ENCODE measurements at places on chromosomes 6 and 20.

DNA sequence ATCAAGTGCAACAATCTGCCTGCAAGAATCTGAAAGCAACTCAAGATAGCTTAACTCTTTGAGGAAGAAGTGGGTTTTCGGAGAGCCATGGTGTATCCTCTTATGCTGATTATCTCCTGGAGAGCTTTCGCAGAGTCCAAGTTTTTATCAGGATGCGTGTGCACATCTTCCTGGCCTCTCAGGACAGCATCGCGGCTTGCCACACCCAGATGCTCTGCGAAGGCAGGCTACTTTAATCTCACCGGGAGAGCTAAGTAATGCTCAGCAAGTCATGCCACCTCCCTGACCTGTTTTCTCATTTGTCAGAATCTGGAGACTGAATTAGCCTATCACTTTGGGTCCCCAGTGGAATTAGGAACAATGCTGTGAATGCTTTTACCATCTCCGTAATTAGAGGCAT is 52.9 kb downstream of the TTI1 start:
- no peaks in the 10 kb centered on the region for H3K27me3 ChIP-seq
- no peaks in the 10 kb centered on the region for H3K36me3 ChIP-seq
- no peaks in the 10 kb centered on the region for H3K4me1 ChIP-seq
- no peak for DNase-seq
- no peak overlapping the region for H3K4me3 ChIP-seq
- H3K27ac ChIP-seq = no peak overlapping the region

- no peaks in the 10 kb centered on the region for H3K27me3 ChIP-seq
- no peaks in the 10 kb centered on the region for H3K36me3 ChIP-seq
- no peaks in the 10 kb centered on the region for H3K4me1 ChIP-seq
- H3K27ac ChIP-seq = no peak overlapping the region
These were observed 13.8 kb upstream of the ANKEF1 start for GRCh38 chr20:10020937-10021336.

DNA sequence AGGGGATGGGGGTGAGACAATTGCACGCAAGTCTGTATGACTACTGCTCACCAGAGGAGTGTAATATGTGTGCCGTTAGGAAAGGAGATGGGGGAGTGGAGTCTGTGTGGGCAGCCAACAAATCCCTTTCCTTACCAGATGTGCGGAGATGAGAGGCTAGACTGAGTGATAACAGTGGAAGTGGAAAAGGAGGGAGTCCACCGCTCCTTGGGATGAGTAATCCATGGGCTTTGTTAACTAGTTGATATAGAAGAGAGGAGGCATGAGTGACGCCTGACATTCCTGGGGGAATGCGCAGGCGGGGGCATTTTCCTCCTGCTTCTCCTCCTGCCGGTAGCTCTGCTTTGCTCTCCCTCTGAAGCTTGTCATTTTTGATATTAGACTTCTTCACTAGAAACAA is 13.5 kb upstream of the SMIM26 start:
- H3K27me3 ChIP-seq = no peaks in the 10 kb centered on the region
- no peak overlapping the region for H3K27ac ChIP-seq
- H3K4me3 ChIP-seq = no peak overlapping the region
- DNase-seq = no peak
- no peaks in the 10 kb centered on the region for H3K36me3 ChIP-seq

- no peaks in the 10 kb centered on the region for H3K27me3 ChIP-seq
- H3K27ac ChIP-seq = no peak overlapping the region
- H3K4me3 ChIP-seq = no peak overlapping the region
- DNase-seq = no peak
- peaks cover 23% of the 10 kb centered on the region for H3K4me1 ChIP-seq
These were observed 496.2 kb upstream of the SULF2 start for GRCh38 chr20:48281501-48281900.

DNA sequence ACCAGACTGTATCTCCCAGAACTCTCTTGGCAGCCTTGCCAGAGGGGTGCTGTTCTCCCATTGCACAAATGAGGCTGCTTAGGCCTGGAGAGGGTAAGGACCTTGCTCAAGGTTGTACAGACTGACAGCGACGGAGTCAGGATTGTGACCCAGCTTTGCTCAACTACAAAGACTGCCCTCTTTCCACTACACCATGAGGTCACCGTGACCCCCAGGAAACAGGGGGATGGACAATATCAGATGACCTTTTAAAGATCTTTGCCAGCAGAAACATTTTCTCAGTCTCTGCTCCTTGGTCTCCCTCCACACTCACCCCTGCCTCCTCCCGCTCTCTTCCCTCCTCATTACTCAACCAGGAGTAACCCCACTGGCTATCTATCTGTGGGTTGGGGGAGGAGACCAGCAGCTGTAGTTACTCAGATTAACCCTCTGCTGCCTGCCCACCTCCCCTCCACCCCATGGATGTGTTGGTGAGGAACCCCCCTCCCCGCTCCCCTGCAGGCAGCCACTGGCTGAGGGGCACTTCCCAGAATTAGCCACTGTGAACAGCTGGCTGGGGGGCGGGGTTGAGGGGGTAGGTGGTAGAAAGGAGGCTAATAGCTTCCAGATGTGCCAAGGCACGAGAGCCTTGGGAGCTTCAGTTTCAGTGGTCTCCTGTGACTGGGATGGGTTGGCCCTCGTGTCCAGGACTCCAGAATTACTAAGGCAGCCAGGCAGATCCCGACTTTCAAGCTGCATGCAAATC is 26.9 kb upstream of the MRPS18A start:
- H3K4me1 ChIP-seq = peaks cover 33% of the 10 kb centered on the region
- H3K36me3 ChIP-seq = no peaks in the 10 kb centered on the region
- no peaks in the 10 kb centered on the region for H3K27me3 ChIP-seq
- no peak overlapping the region for H3K4me3 ChIP-seq
- peak; percentile 65 for DNase-seq

- peak within 1 kb of the TSS; percentile 76 for H3K4me3 ChIP-seq
- peak within 1 kb of the TSS; percentile 84 for H3K27ac ChIP-seq
- H3K36me3 ChIP-seq = no peaks in the 10 kb centered on the region
- H3K27me3 ChIP-seq = no peaks in the 10 kb centered on the region
- peak; percentile 100 for DNase-seq
- H3K4me1 ChIP-seq = peaks cover 27% of the 10 kb centered on the region
These were observed at the start of gene TMEM14B for GRCh38 chr6:10747251-10747972. TSS of gene TMEM14B (plus strand) at chr6:10747805. CDS start at chr6:10749246, 1,441 bp downstream.

DNA sequence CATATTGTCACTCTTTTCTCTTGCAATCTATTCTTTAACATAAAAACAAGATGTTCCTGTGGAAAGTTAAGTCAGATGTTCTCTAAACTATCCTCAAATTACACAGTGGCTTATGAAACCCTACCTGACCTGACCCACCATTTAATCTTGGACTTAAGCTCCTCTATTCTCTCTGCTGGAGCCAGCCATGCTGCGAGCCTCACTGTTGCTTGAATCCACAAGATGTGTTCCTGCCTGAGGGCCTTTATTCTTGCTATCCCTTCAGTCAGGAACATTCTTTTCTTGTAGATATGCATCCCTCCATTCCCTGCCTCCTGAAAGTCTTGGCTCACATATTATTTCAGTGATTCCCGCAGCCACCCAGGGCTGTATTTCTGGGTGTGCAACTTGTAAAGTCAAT is 283.2 kb downstream of the EPHA7 start:
- no peaks in the 10 kb centered on the region for H3K27me3 ChIP-seq
- no peaks in the 10 kb centered on the region for H3K36me3 ChIP-seq
- H3K4me3 ChIP-seq = no peak overlapping the region
- no peaks in the 10 kb centered on the region for H3K4me1 ChIP-seq
- H3K27ac ChIP-seq = no peak overlapping the region
- DNase-seq = no peak

Measured in hepatocyte (in vitro differentiated cells).